ENCODE measurements at places on chromosomes 2 and 18.

- peak; percentile 61 for DNase-seq
Measured at GRCh38 chr2:105787376-105788318, 42.9 kb downstream of the NCK2 start.

DNA sequence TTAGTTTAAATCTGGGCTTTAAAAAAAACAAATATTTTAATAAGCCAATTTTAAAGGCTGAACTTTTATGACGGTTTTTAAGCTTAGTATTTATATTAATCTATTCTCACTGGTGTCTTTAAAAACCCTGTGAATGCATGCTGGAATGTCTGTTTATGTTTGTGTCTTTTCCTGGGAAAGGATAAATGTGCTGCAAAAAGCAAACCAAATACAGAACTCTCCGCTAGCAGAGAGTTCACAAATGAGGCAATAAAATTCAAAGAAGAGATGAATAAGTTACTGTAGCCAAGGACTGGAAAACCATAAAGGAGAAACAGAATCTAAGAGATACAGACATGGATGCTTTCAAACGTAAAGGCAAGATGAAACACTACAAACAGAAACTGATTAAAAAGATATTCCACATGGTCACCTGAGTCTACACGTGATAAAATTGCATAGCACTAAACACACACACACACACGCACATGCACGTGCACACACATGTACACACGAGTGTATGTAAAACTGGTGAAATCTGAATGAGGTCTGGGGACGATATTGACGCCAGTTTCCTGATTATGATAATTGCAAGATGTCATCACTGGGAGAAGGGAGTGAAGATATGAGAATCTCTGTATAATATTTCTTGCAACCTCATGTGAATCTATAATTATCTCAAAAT lies 4.5 kb downstream of the TWIST2 start:
- DNase-seq, result no peak

DNA sequence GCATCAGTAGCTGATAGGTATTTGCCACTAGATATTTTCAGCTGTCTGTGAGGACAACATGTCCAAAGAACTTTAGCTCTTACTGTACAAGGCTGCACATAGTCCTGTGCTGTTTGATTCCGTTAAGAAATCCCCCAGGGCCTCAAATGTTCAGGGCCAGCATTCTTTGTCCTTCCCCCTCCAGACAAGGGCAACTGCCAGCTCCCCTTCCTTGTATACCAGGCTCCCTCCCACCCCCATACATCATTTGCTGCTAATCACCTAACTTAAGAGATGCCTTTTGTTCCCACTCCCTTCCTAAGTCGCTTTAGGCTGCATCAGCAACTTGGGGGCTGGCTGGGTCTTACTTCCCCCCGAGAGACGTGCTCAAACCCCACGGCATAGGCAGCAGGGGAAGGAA lies 138.7 kb downstream of the CDH20 start:
- no peak for DNase-seq

DNA sequence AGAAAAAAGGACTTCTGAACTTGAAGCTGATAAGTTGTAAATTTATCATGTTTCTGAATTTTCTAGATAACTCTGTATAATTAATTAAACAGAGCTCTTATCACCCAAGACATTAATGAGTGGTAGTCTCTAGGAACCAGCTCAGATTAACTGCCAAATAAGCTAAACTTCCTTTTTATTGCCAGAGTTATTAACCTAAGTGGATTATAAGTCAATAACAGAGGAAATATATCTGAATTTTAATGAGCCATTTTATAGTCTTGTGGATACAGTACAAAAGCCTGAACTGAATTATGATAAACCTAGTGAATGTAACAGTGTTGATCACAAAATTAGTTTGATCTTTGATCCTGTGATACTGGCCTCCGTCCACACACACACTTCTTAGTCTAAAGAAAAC lies 111.5 kb downstream of the COMMD1 start:
- no peak for DNase-seq

- DNase-seq, result no peak
Measured at GRCh38 chr2:216752855-216753505, 57.6 kb upstream of the IGFBP5 start.

- DNase-seq, result no peak
Measured at GRCh38 chr2:75894170-75894569, 183.5 kb upstream of the GCFC2 start.

DNA sequence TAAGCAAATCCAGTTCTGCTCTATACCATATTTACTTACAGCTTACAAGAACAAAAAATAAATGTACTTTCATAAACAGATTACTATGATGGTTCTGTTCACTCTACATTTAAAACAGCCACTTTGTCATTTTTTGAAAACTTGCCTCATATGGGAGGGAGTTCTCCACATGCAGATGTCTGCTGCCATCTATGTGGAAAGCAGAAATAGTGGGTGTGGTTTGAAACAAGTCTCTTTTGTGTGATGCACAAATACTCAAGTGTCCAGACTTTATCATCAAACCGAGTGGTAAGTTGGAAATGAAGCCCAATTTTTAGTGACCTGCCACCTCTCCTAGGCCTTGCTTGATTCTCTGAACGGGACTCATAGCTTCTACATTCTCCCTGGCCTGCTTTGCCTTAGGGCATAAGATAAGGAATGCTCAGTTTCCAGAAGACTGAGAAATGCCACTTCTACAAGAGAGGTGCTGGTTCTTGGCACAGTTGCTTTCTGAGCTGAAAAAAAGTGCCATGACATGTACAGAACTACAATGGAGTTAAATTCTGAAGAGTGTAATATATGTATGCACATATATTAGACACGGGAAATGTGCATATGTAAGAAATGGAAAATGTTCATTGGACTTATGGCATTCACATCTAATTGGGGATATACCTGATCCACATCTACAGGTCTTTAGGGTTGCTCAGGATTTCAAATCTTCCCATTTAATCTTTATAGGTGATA lies 221.0 kb downstream of the SLC8A1 start:
- DNase-seq, result no peak

DNA sequence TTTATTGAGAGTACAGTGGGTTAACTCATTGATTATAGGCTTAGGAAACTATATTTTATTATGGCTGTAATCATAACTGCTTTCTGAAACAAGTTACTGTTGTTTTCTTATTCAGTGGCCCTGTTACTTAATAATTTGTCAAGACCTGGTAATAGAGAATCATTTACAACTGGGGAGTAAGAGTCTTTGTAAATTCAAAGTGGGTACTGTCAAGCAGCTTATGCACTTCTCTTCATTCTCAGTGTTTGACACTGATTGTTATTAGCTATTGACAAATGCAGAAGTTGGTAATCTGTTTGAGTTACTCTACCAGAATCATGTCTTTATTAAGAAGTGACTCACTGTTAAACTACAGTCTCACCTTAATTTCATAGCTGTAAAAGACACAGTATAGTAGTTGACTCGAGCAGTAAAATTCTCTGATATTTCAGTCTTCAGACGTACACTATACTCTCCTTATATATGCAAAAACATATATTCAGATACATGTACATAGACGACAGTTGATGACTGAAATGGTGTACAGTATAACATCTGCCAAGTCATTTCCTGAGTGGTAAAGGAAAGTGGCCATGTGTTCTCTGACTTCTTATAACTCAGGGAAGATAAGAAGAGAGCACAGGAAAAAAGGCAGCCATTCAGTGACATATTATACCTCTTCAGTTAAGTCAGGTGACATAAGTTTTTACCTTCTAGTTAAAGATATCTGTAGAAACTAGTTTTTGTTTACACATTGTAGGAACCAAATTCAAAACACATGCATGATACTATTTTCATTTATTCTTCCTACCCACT lies 36.0 kb upstream of the TTC27 start:
- DNase-seq, result no peak

DNA sequence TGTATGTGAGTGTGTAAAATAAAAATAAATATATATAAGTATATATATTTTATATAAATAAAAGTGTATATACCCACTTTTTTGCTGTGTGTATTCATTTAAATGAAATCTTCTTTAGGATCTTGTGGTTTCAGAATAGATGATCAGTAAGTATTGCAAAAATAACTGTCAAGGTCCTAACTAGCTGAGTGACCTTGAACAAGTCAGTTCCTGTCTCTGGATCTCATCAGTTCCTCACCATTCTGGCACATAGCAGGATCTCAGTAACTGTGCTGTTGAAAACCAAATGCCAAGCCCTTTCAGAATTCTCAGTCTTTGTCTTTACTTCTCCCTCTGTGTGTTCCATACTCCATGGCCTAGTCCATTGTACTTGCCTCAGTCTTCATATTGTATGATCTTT lies 115.3 kb upstream of the CXCR4 start:
- DNase-seq, result no peak

All from adrenal gland (tissue), 19 donors.